Renal cortex interstitium (tissue), 15 donors: ENCODE measurements at places on chromosomes 7 and 10.

- DNase-seq = no peak
Observed at GRCh38 chr7:137820677-137821420, 25.9 kb downstream of the DGKI start.

DNA sequence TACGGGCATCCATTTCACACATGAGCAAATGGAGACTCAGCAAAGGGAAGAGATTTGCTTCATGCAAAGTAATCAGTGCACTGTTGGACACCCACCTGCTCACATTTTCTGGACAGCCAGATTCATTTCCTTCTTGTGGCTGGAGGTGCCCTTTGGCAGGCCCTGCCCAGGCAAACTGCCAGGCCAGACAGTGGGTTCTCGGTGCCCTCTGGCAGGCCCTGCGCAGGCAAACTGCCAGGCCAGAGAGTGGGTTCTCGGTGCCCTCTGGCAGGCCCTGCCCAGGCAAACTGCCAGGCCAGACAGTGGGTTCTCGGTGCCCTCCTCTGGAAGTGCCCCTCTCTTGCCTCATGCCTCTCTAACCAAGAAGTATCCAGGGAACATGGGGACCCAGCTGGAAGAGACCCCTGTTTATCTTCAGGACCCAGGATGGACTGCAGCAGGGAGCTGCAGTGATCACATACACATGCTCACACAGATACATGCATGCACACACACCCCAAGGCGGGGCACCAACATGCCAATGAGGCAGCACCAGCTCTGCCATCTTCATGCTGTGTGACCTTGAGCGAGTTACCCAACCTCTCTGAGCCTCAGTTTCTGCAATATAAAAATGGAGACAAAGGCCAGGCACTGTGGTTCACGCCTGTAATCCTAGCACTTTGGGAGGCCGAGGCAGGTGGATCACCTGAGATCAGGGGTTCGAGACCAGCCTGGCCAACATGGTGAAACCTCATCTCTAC is 67.1 kb downstream of the OAT start:
- no peak for DNase-seq

DNA sequence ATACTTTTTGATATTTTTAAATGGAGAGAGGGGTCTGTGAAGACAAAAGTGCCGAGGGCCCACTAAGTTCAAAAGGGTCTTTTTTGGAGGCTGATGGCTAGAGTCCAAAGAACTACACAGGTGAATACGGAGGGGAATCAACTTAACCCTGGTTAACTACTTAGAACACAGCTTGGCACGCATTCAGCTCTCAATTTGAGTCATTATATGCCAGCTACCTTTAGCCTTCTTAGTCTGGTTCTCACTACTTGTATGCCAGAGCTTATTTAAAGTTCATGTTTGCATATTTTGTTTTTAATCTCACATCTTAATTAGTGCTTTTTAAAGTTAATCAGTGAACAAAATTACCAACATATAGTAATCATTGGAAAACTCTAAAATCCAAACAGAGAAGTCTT is 80.8 kb downstream of the VWDE start:
- no peak for DNase-seq

- DNase-seq = no peak
Observed at GRCh38 chr10:13661256-13661655, 74.5 kb downstream of the PRPF18 start.

DNA sequence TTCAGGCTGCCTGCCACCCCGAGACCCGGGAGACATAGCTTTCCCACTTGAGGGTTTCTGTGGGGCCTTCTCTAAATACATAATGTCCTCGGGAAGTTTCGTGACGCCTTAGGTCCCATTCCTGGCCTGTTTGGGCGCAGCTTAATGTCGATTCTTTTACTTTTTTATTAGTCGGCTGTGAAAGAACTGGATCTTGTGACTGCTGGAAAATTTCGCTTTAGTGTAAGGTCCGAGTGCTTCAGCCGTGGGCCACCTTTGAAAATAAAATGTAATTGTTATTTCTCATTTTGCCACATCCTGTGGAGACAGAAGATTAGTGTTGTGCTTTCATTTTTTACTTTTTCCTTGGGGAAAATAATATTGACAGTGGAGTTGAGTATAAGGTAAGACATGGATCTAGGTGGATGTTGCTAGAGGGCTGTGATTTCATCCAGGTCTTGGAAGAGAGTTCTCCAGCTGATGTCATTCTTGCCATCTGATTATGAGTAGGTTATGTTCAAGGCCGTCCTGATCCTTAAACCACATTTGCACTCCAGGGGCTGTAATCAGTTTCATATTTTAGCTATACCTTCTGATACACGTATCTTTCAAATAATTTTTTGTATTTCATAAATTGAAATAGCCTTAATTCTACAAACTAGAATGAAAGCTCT is 830 bp downstream of the RAB18 start:
- DNase-seq = no peak

- DNase-seq = no peak
Observed at GRCh38 chr10:84244651-84245270, at the start of gene RGR. Gene RGR, plus strand, starts transcription at chr10:84245053. Its CDS starts 38 bp downstream, at chr10:84245091.

DNA sequence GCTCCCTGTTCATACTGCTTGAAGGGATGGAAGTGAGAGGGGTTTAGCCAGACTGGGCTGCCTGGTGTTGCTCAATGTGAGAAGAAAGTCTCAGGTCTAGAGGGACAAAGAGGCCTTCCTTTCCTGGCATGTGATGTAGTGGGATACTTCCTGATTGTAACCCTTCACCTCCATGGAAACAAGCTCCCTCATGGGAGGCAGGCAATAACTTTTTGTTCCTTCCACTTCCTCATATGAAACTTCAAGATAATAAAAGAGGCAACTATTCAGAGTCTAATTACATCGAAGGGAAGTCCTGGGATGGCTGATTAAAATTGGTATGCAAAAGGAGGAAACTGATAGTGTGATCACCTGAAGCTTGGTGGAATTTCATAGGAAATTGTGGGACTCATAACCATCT is 84.1 kb upstream of the ETV1 start:
- no peak for DNase-seq

GRCh38 chr10:75544386-75544785 is 113.0 kb downstream of the LRMDA start:
- no peak for DNase-seq

- DNase-seq = no peak
Observed at GRCh38 chr10:104328896-104329710, 9.2 kb downstream of the ITPRIP start.

DNA sequence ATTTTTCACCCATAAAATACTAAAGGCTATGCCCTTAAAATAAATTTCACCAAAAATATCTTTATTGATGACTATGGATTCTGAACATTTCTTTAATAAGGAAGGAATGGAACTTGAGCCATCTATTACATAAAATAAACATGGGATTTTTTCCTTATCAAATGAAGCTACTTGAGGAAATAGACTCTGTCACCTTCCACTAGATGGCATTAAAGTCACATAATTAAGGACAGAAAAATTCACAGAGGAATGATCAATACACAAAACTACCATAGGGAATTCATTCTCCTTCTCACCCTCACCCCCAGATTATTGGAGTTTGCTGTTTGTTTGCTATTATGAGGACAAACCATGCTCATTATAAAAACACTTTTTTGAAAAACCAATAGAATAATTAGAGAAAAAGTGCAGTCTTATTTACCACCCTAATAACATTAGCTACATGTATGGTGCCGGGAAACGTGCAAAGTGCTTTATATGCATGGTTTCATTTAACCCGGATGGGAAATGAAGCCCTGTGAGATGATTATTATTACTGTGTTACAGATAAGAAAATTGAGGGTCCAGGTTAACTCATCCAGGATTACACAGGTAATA is 21.1 kb upstream of the FOXI2 start:
- no peak for DNase-seq

- no peak for DNase-seq
Observed at GRCh38 chr10:3412071-3412582, 239.5 kb upstream of the PITRM1 start.

- DNase-seq = no peak
Observed at GRCh38 chr7:93148144-93148543, at the start of gene SAMD9L. Gene SAMD9L, minus strand, starts transcription at chr7:93148385. Its CDS starts 12,414 bp downstream, at chr7:93135971.

GRCh38 chr7:137980308-137980707 is 21.6 kb downstream of the CREB3L2 start:
- no peak for DNase-seq

DNA sequence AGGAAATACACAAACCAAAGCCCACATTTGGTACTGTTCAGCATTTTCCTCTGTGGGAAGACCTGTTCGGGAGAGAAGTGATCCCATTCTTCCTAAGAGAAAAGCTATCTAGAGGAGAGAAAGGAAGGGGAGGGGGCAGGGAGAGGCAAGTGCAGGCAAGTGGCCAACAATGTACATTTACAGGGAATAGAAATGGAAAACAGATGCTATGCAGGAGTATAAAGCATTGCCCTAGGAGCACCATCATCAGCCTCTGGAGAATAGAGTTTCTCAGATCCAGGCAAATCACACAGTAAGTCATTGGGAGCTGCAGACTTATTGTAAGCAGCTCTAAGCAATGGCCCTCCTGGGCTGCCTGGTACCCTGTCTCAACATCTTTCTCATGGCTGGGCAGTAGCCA is 424.4 kb upstream of the AUTS2 start:
- no peak for DNase-seq

- no peak for DNase-seq
Observed at GRCh38 chr7:26662646-26663045, 201.7 kb downstream of the SKAP2 start.

GRCh38 chr10:120424198-120424464 is 32.9 kb upstream of the PLPP4 start:
- DNase-seq = no peak

- no peak for DNase-seq
Observed at GRCh38 chr10:109996225-109996624, 11.6 kb upstream of the ADD3 start.

- no peak for DNase-seq
Observed at GRCh38 chr7:109049366-109049765, 479.7 kb downstream of the DNAJB9 start.

DNA sequence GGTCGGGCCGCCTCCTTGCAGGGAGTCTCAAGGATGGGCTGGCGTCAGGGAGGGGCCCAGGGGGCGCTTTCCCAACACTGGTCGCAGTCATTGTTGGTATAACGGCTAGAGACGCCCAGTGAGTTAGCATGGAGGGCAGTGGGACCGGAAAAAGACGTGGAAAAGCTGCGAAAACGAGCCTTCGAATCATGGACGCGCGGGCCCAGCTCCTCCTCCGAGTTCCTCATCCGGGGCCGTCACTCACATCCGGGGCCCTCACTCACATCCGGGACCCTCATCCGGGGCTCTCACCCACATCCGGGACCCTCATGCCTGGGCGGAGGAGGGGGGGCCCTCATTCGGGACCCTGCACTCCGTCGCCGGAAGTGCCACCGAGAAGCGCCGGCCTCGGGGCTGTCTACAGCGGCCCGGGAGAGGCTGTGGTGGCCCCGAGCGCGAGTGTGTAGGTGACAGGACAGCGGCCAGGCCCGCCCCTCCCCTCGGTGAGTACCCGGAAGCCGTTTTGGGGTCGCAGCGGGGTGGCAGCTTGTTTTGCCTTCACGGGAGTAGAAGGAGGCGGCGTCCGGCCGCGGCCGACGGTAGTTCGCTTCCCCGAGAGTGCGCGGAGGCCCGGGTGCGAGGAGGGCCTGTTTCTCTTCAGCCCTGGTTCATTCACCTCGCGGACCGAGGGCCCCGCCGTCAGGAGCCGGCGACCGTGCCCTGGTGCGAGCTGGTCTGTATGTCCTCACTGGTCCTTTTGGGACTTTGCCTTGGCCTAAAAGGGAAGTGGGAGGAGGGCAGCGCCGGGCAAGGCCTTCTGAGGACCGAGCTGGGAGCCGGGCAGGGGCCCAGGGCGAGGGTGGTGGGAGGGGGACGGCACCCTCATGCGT is at the start of gene ZNF655:
Gene ZNF655 (plus strand): TSS at position 337 of the 869 bp plus-strand sequence. CDS start 1,918 bp downstream, outside the sequence.
- DNase-seq = peak; percentile 83

- DNase-seq = no peak
Observed at GRCh38 chr10:31721096-31721495, 207.5 kb downstream of the ARHGAP12 start.

DNA sequence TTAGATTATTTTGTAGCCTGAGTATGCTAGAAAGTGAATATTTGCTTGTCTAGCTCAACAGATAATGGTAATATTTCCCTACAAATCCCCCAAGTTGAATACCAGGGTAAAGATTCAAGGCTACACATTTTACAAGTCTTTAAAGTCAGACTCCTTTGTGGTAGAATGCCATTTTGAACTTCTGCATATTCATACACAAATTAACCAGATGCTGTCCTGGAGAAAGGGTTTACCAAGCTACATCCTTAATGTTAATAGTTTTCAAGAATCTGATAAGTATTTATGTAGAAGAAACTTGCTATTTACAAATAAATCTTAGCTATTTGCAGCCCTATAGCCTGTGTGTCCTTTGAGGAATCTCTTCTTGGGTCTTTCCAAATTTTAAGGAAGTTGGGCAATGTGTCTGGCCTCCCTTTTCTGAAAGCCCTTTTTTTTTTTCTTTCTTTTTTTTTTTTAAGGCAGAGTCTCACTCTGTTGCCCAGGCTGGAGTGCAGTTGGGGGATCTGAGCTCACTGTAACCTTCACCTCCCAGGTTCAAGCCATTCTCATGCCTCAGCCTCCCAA is 82.6 kb downstream of the CPEB3 start:
- no peak for DNase-seq

DNA sequence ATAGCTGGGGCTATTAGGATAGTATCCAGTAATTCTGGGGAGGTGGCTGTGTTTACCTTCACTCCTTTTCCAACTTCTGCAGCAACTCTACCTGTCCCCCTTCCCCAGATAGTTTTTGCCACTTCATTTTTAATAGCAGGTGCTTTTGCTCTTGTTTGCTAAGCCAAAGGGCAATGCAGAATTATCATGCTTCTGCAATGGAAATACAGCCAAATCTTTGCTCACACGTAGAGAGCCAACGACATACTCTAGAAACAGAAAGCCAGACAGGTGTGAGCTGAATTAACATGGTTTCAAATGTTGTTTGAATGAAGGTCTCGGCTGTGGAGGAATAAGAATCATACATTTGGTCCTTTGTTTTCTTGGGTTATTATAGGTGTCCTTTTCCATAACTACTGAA is 14.4 kb downstream of the PLEKHS1 start:
- no peak for DNase-seq
